ENCODE measurements at places on chromosomes 13 and 19.
A peak's percentile ranks its signal among the peaks of the same experiment; 100 is the strongest.

GRCh38 chr13:48210178-48210577 lies 22.8 kb upstream of the ITM2B start:
- DNase-seq = no peak

DNA sequence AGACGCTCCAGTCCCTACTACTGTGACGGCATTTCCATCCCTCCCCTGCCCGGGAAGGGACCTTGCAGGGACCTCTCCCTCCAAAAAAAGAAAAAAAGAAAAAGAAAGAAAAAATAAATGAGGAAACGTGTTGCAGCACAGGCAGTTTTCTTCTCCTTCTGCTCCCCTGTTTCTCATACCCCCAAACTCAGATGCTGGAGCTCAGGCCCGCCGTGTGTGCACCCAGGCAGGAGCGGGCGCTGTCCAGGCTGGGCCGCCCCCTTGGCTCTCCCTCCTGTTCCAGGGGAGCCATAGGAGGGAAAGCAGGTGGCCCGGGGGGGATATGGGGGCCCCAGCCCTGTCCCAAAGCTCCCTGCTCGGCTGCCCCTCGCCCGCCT lies 5.8 kb downstream of the YIPF2 start:
- no peak for DNase-seq

DNA sequence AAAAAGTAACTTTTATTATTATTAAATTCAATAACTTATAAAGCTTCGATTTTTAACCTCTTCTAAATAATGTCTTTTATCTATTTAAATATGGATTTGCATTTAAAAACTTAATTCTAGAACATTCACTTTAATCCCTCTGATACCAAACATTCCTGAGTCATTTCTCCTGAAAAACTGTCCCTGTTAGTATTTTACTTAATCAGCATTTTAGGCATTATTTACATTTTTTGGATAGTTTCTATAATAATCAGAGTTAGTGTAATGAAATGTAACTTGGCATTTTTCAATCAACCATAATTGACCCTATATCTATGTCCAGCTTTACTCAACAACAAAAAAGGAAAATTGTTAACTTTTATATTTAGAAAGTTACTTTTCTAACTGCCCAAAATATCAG lies 428.1 kb downstream of the PCDH17 start:
- DNase-seq = no peak

GRCh38 chr19:2455851-2456570 lies 748 bp downstream of the LMNB2 start:
- peak; percentile 47 for DNase-seq

DNA sequence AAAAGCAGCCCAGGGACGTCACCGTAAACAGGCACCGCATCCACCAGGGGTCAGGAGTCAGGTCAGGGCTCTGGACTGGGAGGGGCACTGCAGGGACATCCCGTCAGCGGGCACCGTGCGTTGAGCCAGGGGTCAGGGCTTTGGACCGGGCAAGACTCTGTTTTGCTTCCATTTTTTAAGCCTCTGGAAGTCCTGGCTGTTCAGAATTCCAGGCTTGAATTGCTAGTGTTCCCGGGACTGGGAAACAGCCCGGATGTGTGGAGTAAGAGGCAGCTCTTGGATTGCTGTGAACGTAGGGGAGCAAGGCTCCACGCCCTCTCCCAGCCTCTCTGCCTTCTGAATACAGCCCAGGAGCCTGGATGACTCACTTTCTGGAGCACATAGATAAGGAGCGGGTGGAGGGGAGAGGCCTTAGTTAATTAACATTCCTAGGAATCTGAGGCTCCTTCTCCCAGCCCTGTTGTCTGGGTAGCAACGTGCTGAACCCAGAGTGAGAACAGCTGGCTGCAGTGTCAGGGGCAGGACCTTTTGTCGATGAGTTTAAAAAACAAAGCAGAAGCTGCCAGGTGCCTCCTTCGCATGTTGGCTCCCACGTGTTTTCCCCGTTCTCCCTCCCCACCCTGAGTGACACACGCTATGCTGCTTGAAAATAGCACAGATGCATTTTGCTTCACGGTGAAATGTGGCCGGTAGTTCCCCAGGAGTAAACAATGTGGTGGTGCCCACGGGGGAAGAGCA lies 21.9 kb downstream of the ATP11A start:
- no peak for DNase-seq

- no peak for DNase-seq
Observed at GRCh38 chr13:37360556-37360955, 238.0 kb downstream of the POSTN start.

GRCh38 chr19:51586103-51586728 lies 15.1 kb downstream of the ZNF175 start:
- DNase-seq = no peak

GRCh38 chr13:85565652-85566051 lies 233.6 kb downstream of the SLITRK6 start:
- DNase-seq = no peak

Data from stimulated activated CD4-positive, alpha-beta T cell treated with anti-CD3 and anti-CD28 coated beads, Interleukin-12 subunit alpha, Interleukin-12 subunit beta, amount 100 ng/mL, for 4 hours (primary cell).